ENCODE measurements at places on chromosomes 12 and 14.

- no peak for DNase-seq
Observed at GRCh38 chr14:55518391-55518790, 61.6 kb upstream of the KTN1 start.

- peak; percentile 73 for DNase-seq
Observed at GRCh38 chr14:21093769-21094681, 4.4 kb downstream of the ZNF219 start.

GRCh38 chr14:101065696-101066694, 162.5 kb upstream of the RTL1 start:
- no peak for DNase-seq

DNA sequence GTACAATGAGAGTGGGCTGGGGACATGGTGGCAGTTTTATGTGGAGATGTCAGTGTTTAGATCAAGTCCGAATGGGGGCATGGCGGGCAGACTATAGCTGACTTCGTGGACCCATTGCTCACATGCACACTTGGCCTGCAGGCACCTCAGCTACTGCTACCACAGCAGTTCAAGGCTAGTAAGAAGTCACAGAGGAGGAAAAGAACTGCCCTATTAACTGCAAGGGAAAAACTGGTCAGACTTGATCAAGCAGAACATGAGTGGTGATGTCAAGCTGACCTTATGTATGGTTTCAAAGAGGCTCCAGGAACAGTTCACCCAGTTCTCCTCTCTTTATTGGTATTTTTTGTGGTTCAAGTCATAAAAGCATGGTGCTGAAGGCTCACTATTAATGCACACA, 30.2 kb upstream of the FRS2 start:
- DNase-seq, result no peak

GRCh38 chr14:104342435-104343293, 204.3 kb downstream of the KIF26A start:
- no peak for DNase-seq

GRCh38 chr12:29102741-29103140, 46.3 kb upstream of the FAR2 start:
- no peak for DNase-seq

DNA sequence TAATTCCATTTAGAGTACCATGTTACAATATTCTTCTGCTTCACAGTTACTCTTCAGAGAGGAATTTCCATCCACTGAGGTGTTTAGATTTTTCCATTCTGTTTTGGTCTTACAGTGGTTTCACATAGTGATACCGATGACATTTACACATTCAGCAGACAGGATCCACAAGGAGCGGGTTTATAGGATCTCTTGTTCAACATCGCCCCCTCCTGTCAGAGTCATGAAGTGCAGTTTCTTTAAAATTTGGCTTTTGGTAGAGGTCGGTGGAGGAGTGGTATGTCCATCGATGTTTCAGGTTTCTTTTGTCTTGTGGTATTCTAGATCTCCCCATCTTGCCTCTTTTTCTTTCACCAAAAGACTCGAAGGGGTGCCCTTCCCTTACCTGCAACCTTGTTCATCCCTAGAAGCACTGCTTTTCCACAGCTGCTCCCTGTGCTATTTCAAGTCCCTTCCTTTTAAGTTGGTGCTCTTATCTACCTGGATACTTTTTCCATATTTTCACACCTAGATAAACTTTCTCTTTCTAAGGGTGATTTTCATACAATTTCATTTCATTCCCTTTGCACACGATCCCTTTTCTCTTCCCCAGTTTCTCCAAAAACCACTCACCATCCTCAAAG, 181.3 kb downstream of the ITPR2 start:
- DNase-seq, result peak; percentile 50

GRCh38 chr12:117158911-117159553, 31.2 kb downstream of the FBXO21 start:
- DNase-seq, result no peak

DNA sequence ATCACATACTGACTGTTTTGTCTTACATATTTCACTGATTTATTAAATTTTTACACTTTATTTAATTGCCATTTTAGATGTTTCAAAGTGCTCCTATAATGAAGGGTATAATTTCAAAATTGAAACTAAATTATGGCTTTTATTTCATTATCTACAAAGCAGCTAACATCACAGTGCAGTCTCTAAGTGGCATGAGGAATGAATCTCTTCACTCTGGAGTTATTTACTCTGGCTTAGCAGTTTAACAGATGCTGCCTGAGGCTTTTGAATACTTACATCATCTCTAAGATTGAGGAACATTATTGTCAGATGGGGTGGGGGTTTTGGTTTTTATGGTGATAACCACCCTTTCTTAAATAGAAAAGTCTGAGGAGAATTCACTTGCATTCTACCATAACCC, 386.4 kb downstream of the TRHDE start:
- DNase-seq, result no peak

GRCh38 chr12:63396135-63396534, 245.1 kb upstream of the AVPR1A start:
- DNase-seq, result no peak

- peak; percentile 66 for DNase-seq
Observed at GRCh38 chr14:77301103-77301502, 19.6 kb downstream of the POMT2 start.

GRCh38 chr14:71141701-71142374, 234.6 kb downstream of the PCNX1 start:
- no peak for DNase-seq

DNA sequence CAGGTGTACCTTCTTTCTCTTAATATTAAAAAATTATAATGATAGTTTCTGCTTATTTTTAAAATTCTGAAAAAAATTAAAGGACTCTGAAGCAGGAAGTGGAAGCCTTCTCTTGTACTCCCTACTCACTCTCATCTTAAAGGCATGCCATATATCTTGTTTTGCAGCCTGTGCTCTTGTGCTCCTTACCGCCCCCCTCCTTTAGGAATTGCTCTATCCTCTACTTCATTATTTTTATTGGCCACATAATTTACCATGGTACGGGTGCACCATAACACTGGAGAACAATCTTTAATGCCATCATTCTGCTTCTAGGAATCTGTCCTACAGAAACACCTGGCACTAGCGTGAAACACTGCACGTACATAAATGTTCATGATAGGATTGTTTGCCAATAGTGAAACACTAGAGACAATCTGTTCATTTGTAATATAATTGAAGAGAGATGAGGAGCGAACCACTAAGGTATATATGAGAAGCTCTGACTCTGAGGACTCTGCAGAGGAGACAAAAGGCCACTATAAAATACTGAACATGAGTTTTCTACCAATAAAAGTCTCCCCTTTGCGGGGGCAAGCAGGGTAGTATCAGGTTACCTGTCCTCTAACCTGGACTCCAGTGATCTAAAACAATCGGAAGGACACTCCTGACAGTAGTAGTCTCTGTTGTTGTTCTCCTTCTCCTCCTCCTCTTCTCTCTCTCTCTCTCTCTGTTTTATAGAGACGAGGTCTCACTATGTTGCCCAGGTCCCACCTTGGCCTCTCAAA, 6.3 kb upstream of the NYNRIN start:
- no peak for DNase-seq

- DNase-seq, result no peak
Observed at GRCh38 chr14:103593577-103593976, 30.8 kb downstream of the COA8 start.

DNA sequence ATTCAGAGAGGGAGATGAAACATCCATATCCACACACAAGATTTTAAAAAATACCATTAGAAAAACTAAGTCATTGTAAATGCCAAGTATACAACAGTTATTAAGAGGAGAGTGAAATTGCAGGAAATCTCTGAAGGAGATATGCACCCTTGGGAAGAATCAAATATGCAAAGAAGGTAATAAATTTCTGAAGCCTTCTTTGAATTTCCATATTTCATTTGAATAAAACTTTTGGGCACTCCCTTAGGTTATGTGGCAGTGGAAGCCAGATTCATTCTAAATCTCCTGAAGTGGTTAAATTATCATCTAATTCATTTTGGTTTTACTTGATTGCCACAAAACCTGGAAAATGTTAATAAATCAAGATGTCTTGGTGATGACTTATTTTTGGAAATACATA, 138.9 kb upstream of the CLEC14A start:
- DNase-seq, result no peak

DNA sequence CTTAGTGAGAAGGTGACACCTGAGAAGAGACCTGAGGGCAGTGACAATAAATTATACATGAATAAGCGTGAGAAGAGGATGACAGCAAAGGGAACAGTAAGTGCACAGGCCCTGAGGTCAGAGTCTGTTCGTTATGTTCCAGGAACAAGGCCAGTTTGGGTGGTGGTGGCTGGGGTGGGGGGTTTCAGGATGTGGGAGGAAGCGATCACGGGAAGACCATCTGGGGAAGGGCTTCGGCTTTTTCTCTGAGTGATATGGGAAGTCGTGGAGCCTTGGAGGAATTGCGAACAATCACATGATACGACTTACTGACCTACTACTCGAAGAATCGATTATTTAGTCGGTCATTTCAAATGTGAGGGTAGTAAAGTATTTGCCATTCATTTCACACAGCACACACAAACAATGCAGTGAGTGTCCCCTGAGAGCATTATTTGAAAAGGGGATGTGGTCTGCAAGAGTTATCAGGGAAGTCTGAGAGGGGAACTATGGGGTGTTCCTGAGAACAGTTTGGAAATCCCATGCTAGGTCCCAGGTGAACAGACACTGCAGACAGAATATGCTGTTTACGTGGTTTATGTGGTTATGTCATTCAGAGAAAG, 94.7 kb downstream of the SLC38A1 start:
- DNase-seq, result no peak

DNA sequence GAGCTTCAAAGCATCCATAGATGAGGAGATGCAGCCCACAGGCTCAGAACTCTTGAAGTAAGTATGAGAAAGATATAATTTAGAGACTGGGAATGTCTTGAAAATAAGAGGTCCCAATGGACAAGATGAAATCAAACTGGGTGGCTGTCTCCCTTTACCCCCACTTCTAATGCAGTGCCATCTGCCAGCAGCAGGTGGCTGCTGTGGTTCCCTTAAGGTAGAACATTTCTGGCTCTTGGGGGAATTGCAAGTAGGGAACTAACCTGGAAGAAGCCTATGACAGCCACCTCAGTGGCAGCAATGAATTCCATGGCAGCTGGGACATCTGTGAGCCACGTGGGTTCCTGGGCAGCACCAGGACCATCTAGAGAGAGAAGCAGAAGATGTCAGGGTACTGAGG, 648 bp downstream of the ERP27 start:
- DNase-seq, result no peak

DNA sequence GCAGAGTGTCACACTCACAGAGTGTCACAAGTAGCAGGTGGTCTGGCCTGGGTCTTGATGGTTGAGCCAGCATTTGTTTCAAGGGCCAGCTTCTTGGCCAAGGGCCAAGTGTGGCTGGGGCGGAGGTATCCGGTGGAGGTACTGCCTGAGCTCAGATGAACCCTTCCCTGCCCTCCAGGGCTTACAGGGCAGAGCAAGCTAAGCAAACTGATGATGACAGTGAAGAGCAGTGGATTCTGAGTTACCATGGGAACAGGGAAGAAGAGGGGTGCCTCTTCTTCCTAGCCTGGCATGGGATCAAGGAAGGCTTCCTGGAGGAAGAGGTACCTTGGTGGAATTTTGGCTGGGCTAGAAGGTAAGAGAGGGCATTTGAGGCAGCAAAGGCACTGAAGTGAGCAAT, 35.7 kb downstream of the MVK start:
- peak; percentile 88 for DNase-seq

DNA sequence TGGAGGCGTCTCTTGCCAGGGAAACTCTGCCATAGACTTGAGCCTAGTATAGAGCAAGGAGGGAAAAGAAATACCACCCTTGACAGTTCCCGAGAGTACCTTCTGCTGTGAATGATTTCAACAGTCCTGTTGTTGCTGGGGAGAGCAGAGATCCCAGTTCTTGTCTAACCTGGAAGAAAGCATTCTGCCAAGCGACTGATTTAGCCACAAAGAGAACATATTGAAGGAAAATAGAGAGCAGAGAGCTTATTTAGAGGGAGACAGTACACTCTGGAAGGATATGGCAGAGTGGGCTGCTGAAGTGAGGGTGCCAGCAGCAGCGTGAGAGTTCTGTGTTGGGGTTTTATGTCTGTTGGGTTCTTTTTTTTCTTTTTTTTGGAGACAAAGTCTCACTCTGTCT, 966.9 kb upstream of the TMEM132C start:
- DNase-seq, result no peak

- DNase-seq, result no peak
Observed at GRCh38 chr12:112170971-112171596, 45.7 kb downstream of the TRAFD1 start.

- DNase-seq, result no peak
Observed at GRCh38 chr12:12537421-12537820, 25.2 kb downstream of the DUSP16 start.

DNA sequence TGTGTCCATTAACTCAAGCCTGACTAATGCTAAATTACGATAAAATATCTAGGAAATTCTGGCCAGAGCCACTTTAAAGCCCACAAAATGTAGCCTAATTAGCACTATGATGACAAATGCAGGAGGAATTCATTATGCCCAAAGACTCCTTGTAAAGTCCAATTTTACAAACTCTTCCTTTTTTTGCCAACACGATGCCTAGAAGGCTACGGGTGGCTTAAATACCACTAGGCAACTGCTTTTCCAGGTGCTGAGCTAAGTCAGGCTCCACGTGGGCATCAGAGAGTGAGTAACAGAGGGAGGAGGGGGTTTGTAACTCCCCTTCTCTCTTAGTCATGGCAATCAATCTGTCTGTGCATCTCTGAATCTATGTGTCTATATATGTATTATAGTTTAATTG, 172.4 kb upstream of the NTF3 start:
- DNase-seq, result no peak

GRCh38 chr12:51183816-51184215, 10.9 kb upstream of the TFCP2 start:
- peak; percentile 91 for DNase-seq

DNA sequence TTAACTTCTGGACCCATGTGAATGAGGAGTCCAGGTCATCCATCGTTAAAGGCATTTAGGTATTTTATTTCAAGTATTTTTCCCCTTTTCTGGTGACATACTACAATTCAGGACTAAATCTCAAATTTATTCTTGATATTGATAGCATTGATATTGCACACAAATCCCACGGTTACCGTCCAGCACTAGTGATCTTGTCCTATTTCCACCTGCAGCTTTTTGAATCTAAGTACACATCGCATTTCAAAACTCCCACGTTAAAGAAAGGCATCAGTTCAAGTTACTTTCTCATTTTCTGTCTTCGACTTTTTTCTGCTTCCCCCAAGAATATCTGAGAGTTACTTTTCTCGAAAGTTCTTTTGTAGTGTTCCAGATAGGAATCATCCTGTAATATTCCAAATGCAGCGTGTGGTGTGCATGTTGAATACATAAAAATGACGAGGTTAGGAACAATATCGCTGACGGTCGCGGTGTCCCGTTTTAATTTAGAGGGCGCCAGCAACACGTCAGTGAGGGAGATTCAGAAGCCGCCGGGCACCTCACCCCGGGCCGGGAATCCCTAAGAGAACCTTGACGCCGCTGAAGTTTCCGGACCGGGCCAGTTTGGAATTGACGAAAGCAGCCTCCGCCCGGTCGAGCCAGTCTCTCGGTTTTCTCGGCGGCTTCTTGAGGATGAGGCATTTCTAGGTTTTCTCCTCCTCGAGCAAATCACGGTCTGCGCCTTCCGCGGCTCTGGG, 569 bp upstream of the RGS6 start:
- no peak for DNase-seq

GRCh38 chr14:103547455-103547940, 15.0 kb downstream of the BAG5 start:
- DNase-seq, result no peak

GRCh38 chr12:76057326-76057725, 25.8 kb upstream of the PHLDA1 start:
- no peak for DNase-seq

GRCh38 chr12:26717757-26718156, 115.2 kb downstream of the ITPR2 start:
- DNase-seq, result no peak

Data from SHP77 (cell line).